ENCODE measurements at places on chromosomes 3 and 15.
A peak's percentile ranks its signal among the peaks of the same experiment; 100 is the strongest.

DNA sequence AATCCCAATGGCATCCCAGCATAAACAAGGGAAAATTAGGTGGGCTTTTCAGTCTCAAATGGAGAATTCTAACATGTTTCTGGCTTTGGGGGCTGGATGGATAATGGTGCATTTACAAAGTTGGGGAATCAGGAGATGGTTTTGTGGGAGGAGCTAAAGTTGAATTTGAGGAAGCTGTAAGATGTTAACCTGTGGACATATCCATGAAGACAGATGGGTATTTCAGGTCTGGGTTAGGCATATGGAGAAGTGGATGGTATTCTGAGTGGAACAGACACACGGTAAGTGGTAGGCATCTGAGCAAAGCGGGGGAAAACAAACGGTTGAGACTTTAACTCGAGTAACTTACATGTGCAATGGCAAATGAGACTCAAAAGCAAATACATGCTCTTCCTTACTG is 1.7 kb upstream of the LMLN start:
- no peak for DNase-seq

GRCh38 chr3:152355744-152356665 is 87.3 kb downstream of the MBNL1 start:
- DNase-seq = no peak

GRCh38 chr3:138812806-138813205 is 21.9 kb downstream of the PIK3CB start:
- DNase-seq = no peak

- no peak for DNase-seq
Measured at GRCh38 chr15:62494197-62494596, 329.1 kb upstream of the C2CD4B start.

- no peak for DNase-seq
Measured at GRCh38 chr3:52277972-52278509, 408 bp downstream of the WDR82 start.

- no peak for DNase-seq
Measured at GRCh38 chr3:19954676-19955075, 7.8 kb downstream of the RAB5A start.

DNA sequence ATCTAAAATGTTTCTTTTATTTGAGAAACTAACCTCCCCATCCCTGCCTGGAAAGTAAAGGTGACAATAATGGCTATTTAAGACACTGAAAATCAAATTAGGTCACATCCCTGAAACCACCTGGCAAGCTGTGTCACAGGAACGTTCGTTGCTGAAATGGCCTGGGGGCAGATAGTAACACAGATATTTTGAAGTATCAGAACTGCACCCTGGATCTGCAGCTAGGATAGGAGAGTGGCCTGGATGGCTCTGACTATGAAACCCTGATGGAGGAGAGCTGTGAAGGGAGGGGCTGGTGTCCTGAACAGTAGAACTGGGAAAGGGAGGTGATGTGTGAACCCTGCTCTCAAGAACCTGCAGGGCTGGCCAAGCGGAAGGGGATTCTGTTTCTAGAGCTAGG is 648.3 kb upstream of the CFAP20DC start:
- DNase-seq = no peak

GRCh38 chr3:47370887-47371697 is 9.7 kb upstream of the PTPN23 start:
- DNase-seq = no peak

- DNase-seq = no peak
Measured at GRCh38 chr3:180743813-180744590, 64.7 kb upstream of the CCDC39 start.

DNA sequence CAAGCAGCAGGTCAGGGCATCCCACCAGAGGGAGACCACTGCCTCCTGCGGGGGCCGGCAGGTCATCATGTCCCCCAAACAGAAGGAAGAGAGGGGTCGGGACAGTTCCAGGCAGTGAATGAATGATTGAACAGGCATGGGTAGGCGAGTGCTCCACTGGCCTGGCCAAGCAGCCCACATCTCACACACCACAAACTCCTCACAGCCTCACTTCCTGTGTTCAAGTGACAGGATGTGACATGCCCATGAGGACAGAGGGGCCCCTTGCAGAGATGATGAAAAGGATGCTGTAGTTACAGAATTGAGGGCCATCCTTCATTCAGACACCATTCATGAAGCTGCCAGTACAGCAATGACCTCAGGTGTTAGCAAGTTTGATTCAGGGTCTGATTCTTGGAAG is 3.7 kb downstream of the IQSEC1 start:
- no peak for DNase-seq

GRCh38 chr15:82554849-82555248 is 14.6 kb upstream of the RPS17 start:
- no peak for DNase-seq

- DNase-seq = no peak
Measured at GRCh38 chr3:172061724-172062184, 22.4 kb downstream of the FNDC3B start.

DNA sequence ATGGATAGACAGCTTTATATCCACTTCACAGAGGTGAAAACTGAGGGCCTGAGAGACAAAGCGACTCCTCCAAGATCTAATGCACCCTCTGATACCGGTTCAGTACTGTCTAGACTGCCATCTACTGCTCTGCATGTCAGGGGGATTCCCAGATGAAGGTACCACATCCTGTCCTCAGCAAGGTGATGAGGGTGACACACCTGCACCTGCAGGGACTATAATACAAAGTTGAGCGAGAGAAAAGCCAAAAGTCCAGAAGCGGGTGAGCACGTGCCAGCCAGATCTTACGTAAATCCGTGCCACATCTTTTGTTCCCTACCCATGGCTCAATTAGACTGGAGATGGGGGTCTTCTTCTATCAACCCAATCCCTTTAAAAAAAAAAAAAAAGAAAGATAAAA is 32.4 kb upstream of the HES1 start:
- DNase-seq = no peak

- no peak for DNase-seq
Measured at GRCh38 chr3:151620071-151620470, 113.7 kb upstream of the AADACL2 start.

- no peak for DNase-seq
Measured at GRCh38 chr15:47407692-47408091, 309.6 kb upstream of the SEMA6D start.

- no peak for DNase-seq
Measured at GRCh38 chr3:138429665-138430064, 4.8 kb upstream of the ESYT3 start.

GRCh38 chr3:171187706-171188290 is 161.3 kb upstream of the SLC2A2 start:
- no peak for DNase-seq

- DNase-seq = no peak
Measured at GRCh38 chr3:196620161-196620604, 19.3 kb upstream of the NRROS start.

- no peak for DNase-seq
Measured at GRCh38 chr15:80888846-80889245, 100.8 kb downstream of the MESD start.

- DNase-seq = no peak
Measured at GRCh38 chr3:17404548-17404947, 337.9 kb downstream of the TBC1D5 start.

GRCh38 chr3:149969940-149970715 is 567 bp downstream of the PFN2 start:
- DNase-seq = peak; percentile 63

- no peak for DNase-seq
Measured at GRCh38 chr15:89746386-89746780, 4.7 kb downstream of the MESP1 start.

GRCh38 chr15:58856086-58856485 is 77.4 kb downstream of the SLTM start:
- DNase-seq = peak; percentile 32

- DNase-seq = no peak
Measured at GRCh38 chr3:111531446-111531845, 10.6 kb upstream of the CD96 start.

DNA sequence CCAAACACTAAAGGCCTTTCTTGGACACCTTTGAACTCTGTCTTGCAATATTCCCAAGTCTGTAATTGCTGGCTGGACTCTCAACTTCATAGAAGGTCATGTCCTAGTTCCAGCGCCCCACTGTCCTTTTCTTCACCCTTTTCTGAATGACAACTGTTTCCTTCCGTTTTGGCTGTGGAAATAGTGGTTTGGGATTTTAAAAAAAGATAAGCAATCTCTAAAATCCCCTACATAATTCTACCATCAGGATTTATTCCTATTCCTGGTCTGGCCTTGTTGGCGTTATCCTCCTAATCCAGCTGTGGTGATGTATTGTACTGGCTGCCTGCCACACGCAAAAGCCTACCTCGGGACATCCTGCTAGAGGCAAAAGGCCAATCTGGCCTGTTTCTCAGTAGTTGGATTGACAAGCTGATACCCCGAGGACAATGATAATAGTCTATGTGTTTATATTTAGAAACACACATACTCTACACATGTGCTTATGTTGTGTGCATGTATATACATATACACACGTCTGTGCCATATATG is 440.3 kb upstream of the DPH6 start:
- DNase-seq = peak; percentile 7

DNA sequence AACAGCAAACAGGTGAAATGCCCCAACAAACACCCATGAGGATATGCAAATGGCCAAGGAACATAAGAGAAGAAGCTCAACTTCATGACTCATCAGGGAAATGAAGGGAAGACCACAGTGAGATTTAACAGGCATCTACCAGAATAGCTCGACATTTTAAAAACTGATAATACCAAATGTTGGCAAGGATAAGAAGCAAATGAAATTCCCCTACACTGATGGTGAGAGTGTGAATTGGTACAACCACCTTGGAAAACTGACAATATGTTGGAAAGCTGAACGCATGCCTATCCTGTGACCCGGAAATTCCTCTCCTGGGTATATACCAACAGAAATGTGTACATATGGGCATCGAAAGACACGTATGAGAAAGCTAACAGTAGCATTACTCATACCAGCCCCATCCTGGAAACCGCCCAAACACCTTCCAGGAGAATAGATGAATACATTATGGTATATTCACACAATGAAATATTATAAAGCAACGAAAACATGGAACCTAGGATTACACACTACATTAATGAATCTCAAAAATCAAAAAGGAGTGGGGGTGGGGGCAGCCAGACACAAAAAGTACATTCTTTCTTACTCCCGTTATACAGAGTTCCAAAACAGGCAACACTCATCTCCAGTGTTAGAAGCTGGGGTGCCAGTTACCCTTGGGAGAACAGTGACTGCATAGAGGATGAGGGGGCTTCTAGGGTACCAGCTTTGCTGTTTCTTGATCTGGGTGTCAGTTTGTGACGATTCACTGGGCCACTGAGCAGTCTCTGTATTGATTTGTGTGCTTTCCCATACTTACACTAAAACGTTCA is 16.9 kb downstream of the RFTN1 start:
- no peak for DNase-seq

GRCh38 chr15:100341750-100342560 is at the start of gene ADAMTS17:
ADAMTS17 (minus strand) TSS chr15:100341975; CDS start chr15:100341899, 76 bp downstream.
- peak; percentile 56 for DNase-seq

GRCh38 chr3:58251631-58252035 is 14.0 kb downstream of the ABHD6 start:
- DNase-seq = peak; percentile 33

- no peak for DNase-seq
Measured at GRCh38 chr15:35290301-35290721, 205.2 kb upstream of the NANOGP8 start.

- peak; percentile 12 for DNase-seq
Measured at GRCh38 chr3:58688574-58688973, 22.0 kb upstream of the FAM3D start.

GRCh38 chr3:127211118-127212060 is 18.5 kb downstream of the PRR23E start:
- DNase-seq = no peak

GRCh38 chr3:64827431-64827830 is 139.6 kb upstream of the ADAMTS9 start:
- no peak for DNase-seq

- no peak for DNase-seq
Measured at GRCh38 chr3:32994045-32994444, 42.6 kb downstream of the CCR4 start.

DNA sequence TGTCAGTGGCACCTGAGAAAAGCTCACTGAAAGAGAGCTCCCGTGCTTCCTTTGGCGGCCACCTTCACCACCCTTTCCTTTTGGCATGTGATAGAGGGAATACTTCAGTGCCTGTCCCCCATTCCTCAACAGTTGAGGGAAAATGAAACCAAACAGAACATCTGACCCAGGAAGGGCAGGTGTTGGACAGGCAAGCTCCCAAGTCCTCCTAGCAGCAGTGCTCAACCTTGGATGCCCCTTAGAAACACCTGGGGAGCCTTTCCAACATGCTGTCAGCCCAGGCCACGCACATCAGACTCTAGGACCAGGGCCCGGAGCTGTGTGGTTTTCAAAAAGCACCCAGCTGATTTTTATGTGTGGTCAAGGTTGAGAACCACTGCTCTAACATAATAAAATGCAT is 22.4 kb downstream of the LDHAL6B start:
- DNase-seq = no peak

DNA sequence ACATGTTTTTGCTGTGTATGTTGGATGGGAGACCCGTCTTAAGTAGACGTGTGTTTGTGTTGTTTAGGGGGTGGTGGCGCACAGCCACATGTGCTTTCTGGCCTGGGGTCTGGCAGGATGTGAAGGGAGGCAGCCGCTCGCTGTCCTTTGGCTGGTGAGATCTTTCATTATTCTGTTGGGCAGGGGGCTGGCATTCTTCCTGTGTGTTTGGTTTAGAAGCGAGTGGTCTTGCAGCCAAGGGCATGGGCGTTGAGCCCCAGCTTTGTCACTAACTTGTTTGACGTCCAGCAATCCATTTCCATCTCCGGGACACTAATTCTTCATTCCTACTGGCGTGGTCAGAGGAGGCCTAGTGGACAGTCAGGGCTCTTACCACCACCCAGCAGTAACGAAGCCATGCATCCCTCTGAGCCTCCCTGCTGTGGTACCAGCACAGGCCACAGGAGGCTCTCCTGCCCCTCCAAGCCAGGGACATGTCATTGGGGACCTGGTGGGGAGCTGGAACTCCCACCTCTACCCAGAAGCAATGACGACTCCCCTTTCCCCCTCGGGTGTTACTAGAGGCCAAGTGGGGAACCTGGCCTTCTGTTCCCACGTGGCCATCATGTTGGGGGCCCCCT is 10.7 kb downstream of the THSD4 start:
- DNase-seq = no peak

DNA sequence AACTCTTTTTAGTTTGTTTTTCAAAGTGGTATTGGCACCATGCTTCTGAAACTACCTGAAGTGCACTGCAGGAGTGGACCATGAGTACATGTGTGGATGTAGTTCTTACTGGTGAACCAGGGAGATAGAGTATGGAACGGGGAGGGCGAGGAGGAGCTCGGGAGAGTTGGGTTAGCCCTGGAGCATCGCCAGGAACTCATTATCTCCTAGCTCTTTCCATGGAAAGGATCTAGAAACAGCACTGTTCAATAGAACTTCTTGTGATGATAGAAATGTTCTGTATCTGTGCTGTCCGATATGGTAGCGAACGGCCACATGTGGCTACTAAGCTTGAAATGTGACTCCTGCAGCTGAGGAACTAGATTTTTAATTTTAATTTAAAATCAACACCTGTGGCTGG is 47.3 kb downstream of the VGLL4 start:
- DNase-seq = no peak

GRCh38 chr3:99483841-99484240 is 154.6 kb upstream of the COL8A1 start:
- no peak for DNase-seq

GRCh38 chr15:85024509-85025336 is 43.1 kb downstream of the PDE8A start:
- peak; percentile 24 for DNase-seq
